Activated CD4-positive, alpha-beta T cell treated with anti-CD3 and anti-CD28 coated beads for 24 hours (primary cell): ENCODE measurements at places on chromosomes 1 and 21.

DNA sequence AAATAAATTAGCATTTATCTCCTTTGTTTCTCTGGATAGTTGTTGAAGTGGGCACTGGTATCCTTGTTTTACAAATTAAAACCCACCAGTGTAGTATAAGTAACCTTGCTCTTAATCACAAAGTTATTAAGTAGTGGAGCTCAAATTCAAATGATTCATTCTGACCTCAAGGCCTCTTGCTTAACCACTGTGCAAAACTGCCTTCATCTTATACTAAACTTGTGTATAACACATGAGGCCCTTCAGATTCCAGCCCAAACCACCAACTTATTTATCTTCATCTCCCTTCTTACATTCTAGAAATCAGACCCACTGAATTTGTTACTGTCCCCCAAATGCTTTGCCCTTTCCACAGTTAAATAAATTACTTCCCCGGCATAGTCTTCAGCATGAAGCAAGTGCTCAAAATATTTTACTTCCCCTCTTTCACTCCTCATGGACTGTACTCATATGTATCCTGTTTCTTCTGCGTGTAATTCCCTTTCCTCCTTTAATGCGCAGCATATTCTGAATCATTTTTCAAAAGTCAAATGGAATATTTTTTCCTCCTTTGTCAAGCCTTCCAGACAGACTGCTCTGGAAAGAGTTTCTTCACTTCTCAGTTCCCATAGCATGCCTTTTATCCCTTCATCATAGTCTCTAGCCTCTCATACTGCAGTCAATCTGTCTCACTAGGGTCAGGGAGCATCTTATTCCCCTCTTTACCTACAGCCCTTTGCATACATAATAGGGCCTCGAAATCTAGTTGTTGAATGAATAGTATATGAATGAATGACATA lies 19.0 kb upstream of the DNASE2B start:
- DNase-seq, result no peak

DNA sequence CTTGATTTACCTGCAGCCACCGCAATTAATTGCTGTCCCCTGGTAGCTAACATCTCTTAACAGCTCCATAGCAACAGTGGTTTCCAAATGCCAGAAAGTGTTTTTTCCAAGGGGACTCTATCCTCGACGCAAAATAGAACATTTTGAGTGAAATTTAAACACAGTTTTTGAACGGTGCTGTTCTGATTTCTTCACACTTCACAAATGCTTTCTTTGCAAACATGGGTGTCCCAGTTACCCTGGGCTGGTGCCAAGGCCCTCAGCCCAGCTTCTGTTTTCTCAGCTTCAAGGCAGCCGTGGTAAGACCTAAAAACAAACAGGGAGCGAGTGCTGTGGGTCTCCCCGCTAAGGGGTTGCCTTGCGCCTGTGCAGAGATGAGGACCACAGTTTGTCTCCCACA lies 147.3 kb upstream of the VAMP3 start:
- DNase-seq, result no peak

- DNase-seq, result no peak
These were observed 101.2 kb downstream of the LAMC2 start for GRCh38 chr1:183287191-183287675.

DNA sequence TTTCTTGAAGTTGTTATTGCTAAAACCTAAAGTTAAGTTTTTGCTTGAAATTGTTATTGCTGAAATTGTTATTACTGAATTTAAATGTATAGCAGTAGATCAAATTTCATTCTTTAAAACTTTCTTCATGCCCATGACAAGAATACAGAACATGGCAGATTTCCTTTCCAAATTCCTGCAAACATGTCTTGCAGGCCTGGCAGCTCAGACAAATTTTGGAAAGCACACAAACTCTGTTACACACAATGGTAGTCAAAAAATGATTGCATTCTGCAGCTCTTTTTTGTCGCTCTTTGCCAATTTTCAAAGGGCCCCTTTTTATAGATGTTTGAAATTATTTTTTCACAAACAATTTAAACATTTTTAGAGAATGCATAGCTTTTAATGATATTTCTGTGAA lies 1292.3 kb upstream of the B3GALT2 start:
- no peak for DNase-seq

DNA sequence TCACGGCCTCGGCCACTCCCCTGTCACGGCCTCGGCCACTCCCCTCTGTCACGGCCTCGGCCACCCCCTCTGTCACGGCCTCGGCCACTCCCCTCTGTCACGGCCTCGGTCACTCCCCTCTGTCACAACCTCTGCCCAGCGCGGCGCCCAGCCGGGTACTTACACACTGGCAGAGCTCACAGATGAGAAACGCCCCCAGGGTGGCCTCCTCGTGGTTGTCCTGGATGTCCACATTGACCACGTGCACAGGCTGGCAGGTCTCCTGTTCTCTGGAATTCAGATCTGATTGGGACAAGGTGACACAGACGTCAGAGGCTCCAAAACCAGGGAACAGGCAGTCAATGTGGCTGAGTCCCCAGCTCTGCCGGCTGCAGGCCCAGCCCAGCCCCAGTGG lies 3.3 kb upstream of the TMEM240 start:
- DNase-seq, result no peak

DNA sequence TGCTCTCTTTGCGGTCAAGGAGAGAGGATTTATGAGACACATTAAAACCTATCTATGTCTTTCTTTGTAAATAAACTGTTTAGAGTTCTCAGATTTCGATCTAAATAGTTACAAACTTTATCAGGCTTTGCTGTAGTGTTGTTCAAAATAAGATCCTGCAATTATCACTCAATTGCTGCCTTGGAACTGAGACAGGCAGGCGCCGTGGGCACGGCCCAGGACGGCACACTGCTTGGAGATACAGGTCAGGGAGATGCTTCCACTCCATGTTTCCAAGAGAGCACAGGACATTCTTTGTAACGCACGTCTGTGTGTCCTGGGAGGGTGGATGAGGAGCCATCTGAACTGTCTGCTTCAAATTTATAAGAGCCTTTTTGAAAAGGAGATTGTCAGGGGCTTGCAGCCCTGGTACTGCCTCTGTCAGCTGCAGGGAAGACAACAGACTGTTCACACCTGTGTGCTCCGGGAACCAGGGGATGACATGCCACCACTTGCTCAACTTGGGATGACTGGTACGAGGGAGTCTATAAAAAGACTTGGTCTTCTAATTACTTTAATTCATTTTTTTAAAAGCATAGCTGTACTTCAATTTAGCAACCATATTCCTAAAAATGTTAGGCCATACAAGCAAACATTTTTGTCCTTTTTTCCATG lies 472.9 kb upstream of the RUNX1 start:
- DNase-seq, result no peak

- DNase-seq, result no peak
These were observed 773 bp upstream of the DDX59 start for GRCh38 chr1:200670242-200671118.

GRCh38 chr1:33824971-33825370 lies 38.9 kb upstream of the HMGB4 start:
- DNase-seq, result no peak

DNA sequence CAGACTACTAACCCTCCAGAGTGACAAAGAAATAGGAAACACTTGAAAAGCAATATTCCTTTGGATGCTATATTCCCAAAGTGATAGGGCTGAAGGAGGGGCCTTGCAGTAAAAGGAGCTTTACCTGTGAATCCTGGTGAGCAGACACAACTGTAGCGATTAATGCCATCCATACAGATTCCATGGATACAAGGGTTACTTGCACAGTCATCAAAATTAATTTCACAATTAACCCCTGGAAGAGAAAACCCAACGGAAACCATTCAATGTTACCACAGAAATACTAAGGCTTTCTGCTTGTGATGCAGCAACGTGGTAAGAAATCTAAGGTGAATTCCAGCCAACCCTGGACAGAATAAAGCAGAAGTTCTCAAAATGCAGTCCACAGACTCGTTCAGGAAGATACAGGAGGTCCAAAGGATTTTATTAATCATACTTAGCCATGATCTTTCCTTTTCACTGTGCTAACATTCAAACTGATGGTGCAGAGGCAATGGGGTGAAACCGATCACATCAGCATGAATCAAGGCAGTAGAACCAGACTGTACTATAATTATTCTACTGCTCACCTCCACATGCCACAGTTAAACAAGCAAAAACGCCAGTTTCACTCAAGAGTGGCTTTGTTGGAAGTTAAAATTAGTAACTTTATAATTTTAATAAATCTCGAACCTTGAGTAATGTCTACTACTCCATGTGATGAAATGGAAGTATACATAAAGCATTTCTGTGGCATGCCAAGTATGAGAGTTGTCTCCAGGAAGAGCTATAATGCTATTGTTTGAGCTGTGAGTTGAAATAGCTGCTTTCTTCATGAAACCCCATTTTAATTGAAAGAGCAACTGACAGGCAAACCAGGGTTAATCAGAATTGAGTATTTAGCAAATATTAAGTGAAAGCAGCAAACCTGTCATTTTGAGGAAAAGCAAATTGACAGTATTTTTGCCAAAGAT lies 63.2 kb upstream of the ADAM30 start:
- no peak for DNase-seq

DNA sequence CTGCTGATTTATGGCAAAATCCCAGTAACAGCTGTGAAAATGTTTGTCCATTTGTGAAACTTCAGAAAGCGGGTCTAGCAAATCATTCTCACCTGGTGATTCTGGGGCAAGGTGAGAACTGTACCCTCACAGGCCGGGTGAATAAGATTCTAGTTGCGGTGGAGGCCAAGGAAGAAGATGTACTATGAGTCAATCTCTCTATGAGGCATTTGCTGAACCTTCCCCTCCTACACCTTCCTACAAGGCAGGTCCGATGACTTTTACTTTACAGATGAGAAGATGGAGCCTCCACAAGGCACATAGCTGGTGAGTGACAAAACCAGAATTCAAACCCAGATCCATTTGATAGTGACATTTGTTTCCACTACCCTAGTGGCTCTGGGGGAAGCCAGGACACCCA lies 72.7 kb downstream of the BACH1 start:
- peak; percentile 12 for DNase-seq

GRCh38 chr1:53198241-53198651 lies 1.6 kb downstream of the CPT2 start:
- DNase-seq, result no peak

- no peak for DNase-seq
These were observed 376 bp downstream of the GBP1 start for GRCh38 chr1:89064632-89065031.

DNA sequence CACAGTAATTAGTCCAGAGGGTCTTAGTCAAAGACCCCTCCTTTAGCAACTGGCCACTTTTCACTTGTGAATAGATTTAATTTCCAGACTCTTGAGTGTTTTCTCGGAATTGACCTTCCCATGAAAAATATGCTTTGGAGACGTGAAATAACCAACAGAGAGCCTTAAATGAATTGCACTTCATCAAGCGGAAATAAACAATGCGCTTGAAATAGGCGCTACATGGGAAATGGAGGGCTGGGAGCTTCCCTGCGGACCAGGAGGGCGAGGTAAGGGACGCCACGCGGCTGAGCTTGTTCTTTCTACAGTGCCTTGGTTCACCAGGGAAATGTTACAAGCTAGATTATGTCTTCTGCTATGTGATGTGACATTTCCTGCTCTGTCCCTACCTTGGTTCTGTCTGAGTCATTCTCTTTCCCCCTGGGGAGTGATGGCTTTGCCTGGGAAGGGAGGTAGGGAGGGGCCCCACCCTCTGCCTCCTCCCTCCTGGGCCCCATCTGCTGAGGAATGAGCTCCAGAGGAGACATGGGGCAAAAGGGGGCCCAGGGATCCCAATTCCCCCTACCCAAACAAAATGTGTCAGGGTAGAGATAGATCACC lies 619.3 kb downstream of the PTPRU start:
- no peak for DNase-seq

GRCh38 chr1:246566813-246567645 lies 773 bp downstream of the CNST start:
- peak; percentile 26 for DNase-seq

DNA sequence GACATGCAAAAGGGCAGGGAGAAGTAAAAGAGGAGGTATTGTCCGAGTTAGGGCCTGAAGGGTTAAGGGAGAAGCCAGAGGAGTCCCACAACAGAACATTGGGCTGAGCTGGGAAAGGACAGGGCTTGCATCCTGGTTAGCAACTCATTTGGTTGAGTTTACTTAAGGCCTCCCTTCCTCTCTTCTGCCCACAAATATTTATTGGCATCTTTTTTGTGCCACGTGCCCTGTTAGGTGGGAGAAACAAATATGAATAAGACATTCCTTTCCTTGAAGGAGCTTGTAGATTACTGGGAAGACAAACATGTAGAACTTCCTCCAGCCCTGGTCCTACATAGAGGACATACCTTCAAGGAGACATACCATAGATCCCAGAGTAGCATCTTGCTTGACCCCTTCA lies 53.0 kb upstream of the PRELP start:
- DNase-seq, result no peak

DNA sequence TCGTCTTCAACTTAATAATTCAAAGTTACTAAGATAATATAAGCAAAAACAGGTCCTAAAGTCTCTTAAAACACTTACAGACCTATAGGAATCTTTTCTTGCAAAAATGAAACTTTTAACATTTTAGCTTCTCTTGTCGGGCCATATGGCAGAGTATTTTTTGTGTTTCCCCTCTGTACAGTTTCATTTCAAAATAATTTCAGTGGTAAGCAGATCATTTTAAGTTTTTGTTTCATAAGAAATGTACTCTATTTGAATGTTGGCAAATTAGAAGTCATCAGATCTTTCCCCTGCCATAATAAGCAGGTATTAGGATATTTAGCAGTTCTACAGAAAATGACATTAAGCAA lies 37.9 kb downstream of the RGL1 start:
- DNase-seq, result no peak

DNA sequence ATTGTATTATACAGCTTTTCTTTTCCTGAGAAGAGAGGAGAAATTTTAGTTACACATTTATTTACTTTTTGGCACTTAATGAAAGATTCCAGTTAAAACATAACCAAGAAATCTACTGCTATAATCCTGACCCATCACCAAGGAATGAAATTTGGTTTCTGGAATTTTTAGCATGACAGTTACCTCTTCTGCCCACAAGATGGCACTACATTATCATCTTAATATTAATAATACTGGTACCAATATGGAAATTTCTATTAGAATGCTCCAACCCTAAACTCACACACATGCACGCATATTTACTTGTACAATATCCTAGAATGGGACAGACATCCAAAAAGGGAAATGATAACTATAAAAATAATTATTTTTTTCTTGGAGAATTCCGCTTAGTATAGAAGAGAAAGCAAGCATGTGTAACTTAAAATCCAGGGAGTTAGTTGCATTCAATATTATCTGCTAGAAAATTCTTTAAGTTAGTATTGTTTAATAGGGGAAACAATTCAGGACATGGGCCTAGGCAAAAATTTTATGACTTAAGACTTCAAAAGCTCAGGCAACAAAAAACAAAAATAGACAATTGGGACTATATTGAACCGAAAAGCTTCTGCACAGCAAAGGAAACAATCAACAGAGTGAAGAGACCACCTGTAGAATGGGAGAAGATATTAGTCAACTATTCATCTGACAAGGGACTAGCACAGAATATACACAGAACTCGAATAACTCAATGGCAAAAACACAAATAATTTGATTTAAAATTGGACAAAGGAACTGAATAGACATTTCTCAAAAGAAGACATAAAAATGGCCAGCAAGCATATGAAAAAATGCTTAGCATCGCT lies 37.4 kb downstream of the MAP3K21 start:
- DNase-seq, result no peak

- DNase-seq, result no peak
These were observed 2.0 kb downstream of the MEF2D start for GRCh38 chr1:156498432-156499193.

- no peak for DNase-seq
These were observed 21.5 kb downstream of the RAP1GAP start for GRCh38 chr1:21647431-21648351.
